Gastrocnemius medialis (tissue), 4 donors: ENCODE measurements at places on chromosomes 1 and 21. TPM values are rescaled to one million over a fixed set of nuclear protein-coding genes. Genes with fewer than 3 reads are reported as not detected.

DNA sequence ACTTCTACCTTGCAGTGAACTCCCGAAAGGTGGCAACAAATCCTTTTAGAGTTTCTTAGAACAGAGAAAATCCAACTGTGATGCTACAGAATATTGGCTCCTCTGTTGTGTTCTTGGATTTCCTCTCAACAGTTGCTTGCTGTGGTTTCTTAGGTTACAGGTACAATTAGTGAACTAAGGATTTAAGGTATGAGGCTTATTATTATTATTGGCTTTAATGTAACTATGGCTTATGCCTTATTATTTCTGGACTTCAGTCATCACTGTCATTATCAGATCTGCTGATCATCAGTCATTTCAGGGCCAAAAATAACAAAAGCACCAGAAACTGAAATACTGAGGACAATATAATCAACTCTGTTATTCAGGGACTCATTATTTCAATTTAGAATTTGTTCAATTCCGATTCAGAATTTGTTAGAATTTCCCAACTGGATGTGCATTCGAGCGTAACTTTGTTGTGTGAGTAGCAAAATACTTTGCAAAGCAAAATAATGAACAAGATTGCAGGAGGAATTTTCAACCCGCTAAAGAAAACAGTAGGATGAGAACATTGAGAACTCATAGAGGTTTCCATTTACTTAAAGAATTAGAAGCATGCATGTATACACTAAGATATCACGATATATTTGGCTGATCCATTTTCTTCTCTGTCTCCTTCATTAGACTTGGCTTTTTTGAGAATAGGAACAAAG, 65.5 kb upstream of the AK4 start:
- H3K27ac ChIP-seq = no peak overlapping the region
- no peak for DNase-seq
- no peaks in the 10 kb centered on the region for H3K36me3 ChIP-seq
- no peaks in the 10 kb centered on the region for H3K4me1 ChIP-seq
- H3K27me3 ChIP-seq = no peaks in the 10 kb centered on the region

DNA sequence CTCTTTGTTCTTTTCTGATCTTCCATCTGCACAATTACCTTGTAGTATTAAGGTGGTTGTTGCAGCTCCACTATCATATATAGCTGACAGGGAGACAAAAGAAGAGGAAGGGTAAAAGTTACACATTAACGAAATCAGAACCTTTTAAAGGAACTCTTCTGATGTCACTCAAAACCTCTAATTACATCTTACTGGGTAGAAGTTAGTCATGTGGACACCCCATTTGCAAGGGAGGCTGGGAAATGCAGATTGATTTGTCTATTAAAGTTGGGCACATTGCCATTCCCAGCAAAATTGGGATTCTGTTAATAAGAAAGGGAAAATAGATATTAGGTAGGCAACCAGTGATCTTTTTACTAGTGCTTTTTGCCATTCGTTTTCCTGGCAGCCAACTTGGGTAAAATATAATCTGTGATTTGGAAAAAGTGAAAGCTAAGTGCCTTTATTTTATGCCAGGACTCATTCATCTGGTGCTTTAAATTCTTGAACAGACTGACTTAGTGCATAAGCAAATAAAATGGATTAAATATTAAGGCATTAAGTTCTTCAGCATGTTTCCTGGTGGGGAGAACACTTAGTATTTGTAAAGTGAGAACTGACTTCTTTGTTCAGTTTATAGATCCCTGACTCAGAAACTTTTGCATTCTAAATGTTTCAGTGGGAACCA, 71.3 kb downstream of the DNM3 start:
- no peak overlapping the region for H3K27ac ChIP-seq
- no peaks in the 10 kb centered on the region for H3K4me1 ChIP-seq
- DNase-seq = no peak
- H3K27me3 ChIP-seq = no peaks in the 10 kb centered on the region
- H3K36me3 ChIP-seq = no peaks in the 10 kb centered on the region
- H3K4me3 ChIP-seq = no peak overlapping the region

GRCh38 chr1:77310924-77311323, 29.1 kb downstream of the AK5 start:
- H3K36me3 ChIP-seq = no peaks in the 10 kb centered on the region
- H3K4me1 ChIP-seq = no peaks in the 10 kb centered on the region
- no peaks in the 10 kb centered on the region for H3K27me3 ChIP-seq
- DNase-seq = no peak

- DNase-seq = no peak
- H3K4me1 ChIP-seq = peaks cover 30% of the 10 kb centered on the region
- no peaks in the 10 kb centered on the region for H3K27me3 ChIP-seq
- H3K36me3 ChIP-seq = no peaks in the 10 kb centered on the region
- H3K27ac ChIP-seq = peak overlapping the region; percentile 68
Observed at GRCh38 chr1:109895720-109896504, 14.7 kb upstream of the CSF1 start.

C1QC gene
- total RNA-seq = 31.0 TPM
